Stimulated activated naive CD4-positive, alpha-beta T cell treated with Interleukin-2 at 50 U/mL for 16 hours (primary cell): ENCODE measurements at places on chromosomes 12 and 14.

GRCh38 chr14:31926123-31926522, 151.0 kb upstream of the ARHGAP5 start:
- no peak for DNase-seq

DNA sequence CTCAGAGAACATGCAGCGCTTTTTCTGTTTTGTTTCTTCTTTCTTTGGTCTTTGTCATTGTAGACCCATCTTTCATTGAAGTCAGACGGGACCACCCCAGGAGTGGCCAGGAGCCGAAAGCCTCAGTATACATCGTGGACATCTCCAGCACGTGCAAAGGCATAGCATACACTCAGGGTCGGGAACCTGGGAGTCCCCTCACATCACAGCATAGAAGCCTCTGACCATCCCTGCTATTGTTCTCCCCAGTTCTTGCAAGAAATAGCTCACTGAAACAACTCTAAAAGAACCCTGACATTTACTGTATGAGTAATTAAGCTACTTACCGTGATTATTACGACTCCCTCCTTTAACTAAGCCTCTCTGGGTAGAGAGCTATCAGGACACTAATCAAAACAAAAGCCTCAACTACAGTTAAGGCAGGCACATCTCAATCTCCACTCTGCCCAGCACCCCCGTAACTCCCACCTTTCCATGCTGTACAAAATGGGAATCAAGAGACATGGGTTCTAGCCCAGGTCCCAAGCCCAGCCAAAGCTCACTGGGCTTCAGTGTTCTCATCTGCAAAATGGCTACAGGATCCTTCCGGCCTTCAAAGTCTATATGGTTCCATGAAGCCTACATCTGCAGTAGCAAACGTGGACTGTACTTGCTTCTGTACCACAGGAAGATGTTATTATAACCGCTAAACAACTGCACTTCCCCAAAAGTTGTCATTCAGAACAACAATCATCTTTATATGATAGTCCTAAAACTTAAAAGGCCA, 6.7 kb downstream of the CCDC88C start:
- DNase-seq = no peak

- no peak for DNase-seq
Measured at GRCh38 chr14:79028281-79028680, 858.1 kb downstream of the NRXN3 start.

GRCh38 chr12:68794653-68795251, 13.2 kb upstream of the MDM2 start:
- no peak for DNase-seq

- no peak for DNase-seq
Measured at GRCh38 chr14:104693482-104694431, 4.3 kb downstream of the INF2 start.

GRCh38 chr12:26014085-26014484, 55.6 kb downstream of the RASSF8 start:
- DNase-seq = no peak

GRCh38 chr12:29771786-29772185, 12.0 kb downstream of the TMTC1 start:
- DNase-seq = no peak

GRCh38 chr14:72731252-72732020, 162.5 kb downstream of the DPF3 start:
- no peak for DNase-seq

- DNase-seq = no peak
Measured at GRCh38 chr12:5213990-5214389, 170.3 kb downstream of the KCNA5 start.

- DNase-seq = no peak
Measured at GRCh38 chr14:32709027-32709426, 229.7 kb upstream of the NPAS3 start.

DNA sequence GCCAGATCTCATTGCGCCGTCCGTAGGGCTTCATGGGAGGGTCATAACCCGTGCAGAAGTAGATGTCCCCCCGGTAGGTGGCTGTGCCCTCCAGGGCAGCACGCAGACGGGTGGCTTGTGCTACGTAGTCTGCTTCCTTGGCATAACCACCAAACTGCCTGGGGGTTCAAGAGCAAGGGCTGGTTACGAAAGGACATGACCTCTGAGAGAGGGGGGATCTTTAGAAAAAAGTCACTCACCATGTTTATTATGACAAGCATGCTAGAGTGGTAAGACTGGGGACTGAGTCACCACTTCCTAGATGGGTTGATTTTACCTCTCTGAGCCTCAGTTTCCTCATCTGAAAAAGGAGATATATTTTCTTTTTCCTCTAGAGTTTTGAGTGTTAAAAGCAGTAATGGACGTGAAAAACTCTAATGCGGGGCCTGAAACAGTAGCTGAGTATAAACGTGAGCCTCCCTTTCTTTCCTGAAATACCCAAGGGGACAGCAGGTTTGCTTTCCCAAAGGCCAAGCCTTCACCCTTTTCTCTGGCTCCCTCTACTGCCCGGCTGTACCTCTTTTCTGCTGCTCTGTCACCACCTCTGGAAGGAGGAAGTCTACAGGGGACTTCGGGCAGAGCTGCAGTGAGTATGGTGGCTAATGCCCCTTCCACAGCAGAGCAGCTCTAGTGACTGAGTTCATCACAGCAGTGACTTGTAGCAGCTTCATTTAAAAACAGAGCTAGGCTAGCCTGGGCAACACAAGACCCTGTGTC, 23.5 kb upstream of the GPRC5D start:
- DNase-seq = no peak

- no peak for DNase-seq
Measured at GRCh38 chr14:34359420-34360117, 102.5 kb downstream of the SPTSSA start.
